NCI-H1417 treated with DMSO at 0.1 percent for 48 hours (cell line): ENCODE measurements at places on chromosomes 5 and 9.
A peak's percentile ranks its signal among the peaks of the same experiment; 100 is the strongest.

- no peak for DNase-seq
Measured at GRCh38 chr5:173567548-173567947, 48.9 kb downstream of the BOD1 start.

DNA sequence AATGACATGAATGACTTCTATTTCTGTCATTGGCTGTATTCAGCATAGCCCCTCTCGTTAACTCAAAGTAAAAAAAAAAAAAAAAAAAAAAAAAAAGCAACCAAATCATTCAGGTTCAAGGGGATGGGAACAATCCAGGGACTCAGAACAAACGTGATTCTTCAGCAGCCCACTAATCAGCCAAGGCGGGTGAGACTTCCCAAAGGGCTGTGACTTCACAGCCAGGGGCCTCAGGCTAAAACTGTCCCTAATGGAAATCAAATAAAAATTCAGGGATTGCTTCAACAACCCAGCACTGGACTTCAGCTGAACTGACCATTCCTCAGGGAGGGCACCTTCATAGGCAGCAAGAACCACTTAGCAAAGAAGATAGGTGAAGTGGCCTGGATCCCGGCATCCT is 86.2 kb upstream of the FAM169A start:
- no peak for DNase-seq

GRCh38 chr5:112232667-112233066 is 186.4 kb downstream of the EPB41L4A start:
- DNase-seq: no peak

- no peak for DNase-seq
Measured at GRCh38 chr9:14198047-14198840, 115.7 kb downstream of the NFIB start.

DNA sequence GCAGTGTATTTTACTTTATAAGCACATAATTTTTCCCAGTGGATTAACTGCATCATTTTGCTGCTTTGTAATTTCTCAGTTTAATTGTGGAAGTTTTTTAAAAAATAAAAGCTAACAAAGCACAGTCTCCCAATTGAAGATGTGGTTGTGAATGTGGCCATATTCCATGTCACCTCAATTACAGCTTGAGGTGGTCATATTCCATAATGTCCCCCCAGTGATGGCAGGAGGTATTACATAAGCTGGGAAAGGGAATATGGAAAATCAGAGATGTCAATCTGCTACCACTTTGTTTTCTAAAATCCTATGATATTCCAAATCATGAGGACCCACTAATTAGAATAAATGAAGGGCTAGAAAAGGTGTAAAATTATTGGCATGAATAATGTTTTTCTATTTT is 1672.0 kb upstream of the CDH9 start:
- DNase-seq: no peak

DNA sequence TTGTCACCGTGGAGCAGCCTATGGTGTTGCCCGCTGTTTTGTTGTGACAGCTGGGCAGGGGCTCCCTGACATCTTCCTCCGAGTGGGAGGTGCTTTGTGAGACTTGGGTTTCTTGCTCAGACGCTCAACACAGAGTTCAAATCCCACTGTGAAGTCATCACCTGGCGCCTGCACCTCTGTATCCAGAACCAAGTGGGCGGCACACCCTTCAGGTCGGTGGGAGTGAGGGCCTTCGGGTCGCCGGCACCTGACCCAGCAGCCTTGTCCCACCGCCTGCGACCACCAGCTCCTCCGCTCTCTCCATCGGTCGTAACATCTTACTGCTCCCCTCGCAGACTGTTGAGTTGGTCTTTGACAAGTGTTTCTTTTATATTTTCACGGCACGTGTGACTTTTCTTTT is 37.6 kb upstream of the EXOC3 start:
- no peak for DNase-seq

DNA sequence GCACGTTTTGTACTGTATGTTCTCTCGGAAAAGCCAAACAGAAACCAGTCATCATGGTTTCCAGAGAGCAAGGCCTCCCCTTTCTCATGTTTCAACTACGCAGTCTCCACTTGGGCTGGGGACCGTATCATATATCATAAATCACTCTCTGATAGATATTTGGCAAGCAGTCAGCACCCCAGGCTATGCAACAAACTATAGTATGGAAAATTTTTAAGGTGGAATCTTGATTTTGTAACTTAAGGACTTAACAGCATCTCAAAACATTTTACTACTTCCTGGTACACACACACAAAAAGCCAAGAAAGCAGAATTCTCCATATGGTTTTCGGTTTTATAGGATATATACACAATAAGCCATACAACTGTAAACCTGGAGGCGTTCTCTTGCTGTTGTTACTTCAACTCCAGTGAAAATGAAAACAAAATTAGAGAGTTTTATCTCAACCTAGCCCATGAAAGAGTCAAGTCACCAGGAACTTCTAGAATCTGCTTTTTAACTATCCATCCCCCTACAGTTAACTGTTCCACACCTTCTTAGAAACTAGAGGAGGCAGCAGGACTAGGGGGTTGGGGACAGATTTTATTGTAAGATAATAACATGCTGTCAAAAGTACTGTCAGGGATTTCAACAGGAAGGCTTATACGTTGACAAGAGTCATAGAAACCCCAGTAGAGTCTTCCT is 283.4 kb downstream of the NFIB start:
- no peak for DNase-seq

DNA sequence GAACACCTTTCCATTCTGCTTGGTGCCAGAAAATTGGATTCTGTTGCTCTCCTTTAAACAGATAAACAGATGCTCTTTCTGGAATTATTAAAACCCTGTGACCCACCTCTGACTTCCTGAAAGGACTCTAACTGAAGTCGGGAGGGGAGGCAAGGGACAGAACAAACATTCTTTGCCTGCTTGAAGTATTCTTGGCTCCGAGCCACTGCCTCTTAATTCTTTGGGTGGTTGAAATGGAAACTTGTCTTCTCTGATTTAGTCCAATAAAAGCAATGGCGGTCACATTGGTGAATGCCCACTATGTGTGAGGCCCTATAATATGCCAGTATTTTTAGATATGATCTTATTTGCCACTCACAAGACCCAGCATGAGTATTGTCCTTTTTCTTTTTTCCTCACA is 236.8 kb downstream of the SLIT3 start:
- DNase-seq: no peak

DNA sequence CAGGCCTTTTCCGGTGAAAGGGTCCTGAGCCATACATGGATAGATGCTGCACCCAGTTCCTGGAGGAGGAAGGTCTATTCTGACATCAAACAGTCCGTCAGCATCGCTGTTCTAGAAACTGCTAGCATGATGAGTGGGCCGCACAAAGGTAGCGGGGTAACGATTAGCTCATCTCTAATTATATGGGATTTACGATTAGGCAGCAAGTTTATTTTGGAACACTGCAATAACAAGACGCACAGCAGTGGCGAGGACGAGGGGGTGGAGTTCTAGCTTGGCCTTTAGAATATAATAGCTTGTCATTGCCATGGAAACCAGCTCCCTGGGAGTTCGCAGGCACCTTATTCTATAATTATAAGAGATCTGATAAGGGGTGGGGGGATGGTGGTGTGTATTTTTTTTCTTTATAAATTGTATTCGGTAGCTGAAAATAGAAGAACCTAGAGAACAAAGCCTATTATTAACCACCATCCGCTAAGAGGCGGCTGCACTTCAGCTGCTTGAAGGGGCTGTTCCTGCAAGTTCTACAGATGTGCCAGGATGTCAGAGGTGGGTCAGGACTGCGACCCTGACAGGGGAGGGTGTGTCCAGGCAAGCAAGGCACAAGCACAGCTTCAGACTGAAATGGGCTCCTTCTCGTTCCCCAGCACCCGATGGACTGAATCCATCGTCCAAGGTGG is 311.0 kb downstream of the AGTPBP1 start:
- DNase-seq: peak; percentile 91

DNA sequence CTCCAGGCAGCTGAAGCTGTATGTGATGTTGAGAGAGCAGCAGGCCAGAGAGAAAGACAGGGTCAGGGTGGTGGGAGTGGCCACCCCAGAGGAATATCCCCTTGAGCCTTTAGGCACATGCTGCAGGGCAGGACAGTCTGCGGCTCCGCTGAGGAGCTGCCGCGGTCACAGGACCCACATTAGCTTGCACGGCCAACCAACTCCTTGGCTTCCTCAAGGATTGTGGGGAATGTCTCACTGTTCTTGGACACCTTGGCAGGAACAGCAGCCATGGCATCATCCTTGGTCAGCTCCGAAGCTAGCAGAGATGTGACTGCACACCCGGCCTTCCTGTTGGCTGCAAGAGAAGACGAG is 27.8 kb downstream of the PCDHGC5 start:
- no peak for DNase-seq

- DNase-seq: no peak
Measured at GRCh38 chr5:172931001-172931536, 28.2 kb upstream of the RPL26L1 start.

DNA sequence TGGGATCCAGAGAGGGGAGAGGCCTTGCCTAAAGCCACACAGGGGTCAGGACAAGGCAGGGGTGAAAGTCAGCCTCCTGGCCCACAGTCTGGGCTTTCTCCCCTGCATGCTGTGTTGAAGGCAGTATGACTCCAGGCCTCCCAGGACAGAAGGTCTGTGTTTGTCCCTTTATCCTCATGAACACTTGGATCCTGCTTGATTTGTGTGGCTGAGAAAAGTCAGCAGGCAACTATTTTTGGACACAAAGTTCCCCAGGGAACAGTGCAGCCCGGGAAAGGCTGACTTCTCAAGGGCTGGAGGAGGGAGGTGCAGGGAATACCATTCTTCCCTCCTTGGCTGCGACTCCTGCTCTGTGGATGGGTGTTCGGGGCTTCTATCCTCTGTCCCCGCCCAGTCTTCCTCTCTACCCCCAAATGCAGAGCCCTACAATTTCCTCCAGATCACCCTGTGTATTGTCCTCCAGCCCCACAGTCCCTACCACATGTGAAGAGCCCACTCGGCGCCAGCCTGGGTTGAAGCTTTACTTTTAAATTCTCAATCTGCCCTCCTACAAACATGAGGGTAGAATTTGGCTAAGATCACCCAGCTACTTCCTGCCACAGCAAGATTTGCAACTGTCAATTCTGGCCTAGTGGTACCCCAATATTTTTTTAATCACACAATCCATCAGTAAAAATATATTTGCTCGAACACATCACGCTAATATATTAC is 4.1 kb downstream of the AKNA start:
- DNase-seq: no peak

- no peak for DNase-seq
Measured at GRCh38 chr9:131728546-131728910, 11.3 kb downstream of the RAPGEF1 start.

- DNase-seq: no peak
Measured at GRCh38 chr5:142680605-142681259, 5.2 kb downstream of the FGF1 start.

DNA sequence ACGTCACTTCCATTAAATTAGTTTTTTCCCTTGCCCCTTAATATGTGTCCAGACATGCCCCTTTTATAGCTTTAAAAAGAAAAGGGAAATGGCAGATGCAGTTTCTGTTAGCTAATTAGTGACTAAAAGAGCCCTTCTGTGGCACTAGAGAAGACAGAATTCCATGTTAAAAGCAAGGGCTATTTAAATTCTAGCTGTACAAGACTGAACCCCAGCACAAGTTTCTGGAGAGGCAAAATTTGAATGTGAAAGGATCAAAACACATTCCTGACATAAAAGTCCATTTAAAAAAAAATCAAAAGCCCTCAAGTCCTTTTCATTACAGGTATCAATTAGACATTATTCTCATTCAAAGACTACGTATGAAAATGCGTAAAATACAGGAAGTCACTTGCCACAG is 78.7 kb downstream of the HAPLN1 start:
- no peak for DNase-seq

- no peak for DNase-seq
Measured at GRCh38 chr5:148454576-148454975, 70.8 kb downstream of the FBXO38 start.

DNA sequence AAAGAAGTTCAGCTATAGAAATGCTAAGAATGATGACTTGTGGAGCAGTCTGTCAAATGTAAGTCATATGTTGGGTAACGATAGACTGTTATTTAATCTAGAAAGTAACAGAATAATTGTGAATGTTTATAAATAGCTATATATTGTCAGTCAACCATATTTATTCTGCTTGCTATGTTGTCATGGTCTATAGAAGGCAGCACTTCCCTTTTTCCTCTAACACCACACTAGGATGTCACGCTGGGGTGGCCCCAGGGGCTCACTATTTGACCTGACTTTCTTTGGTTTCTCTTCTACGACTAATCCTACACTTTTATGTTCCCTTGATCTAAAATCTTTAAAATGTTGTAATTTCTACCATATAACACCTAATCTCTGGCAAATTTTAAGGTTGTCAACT is 20.5 kb downstream of the ERAP2 start:
- DNase-seq: no peak

- DNase-seq: no peak
Measured at GRCh38 chr9:98008764-98009163, 25.6 kb downstream of the ANP32B start.

DNA sequence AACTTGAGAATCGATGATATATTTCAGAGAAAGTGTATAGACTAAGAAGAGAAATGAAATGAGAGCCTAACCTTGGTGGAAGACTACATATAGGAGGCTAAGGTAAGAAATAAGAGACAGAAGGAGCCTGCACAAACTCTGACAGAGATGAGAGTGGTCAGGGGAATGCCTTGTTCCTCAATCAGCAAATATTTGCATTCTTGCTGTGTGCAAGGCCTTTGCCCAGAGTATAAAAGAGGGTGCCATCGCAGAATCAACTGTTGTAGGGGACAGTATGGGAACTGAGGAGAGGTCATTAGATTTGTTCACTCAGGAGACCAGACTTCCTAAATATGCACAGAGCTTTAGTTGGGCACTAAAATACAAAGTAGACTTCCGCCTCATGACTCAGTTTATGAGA is 137.2 kb downstream of the ATG10 start:
- no peak for DNase-seq

GRCh38 chr5:178237431-178238312 is 5.1 kb upstream of the PHYKPL start:
- no peak for DNase-seq

- no peak for DNase-seq
Measured at GRCh38 chr9:134422301-134423090, 96.2 kb downstream of the RXRA start.

DNA sequence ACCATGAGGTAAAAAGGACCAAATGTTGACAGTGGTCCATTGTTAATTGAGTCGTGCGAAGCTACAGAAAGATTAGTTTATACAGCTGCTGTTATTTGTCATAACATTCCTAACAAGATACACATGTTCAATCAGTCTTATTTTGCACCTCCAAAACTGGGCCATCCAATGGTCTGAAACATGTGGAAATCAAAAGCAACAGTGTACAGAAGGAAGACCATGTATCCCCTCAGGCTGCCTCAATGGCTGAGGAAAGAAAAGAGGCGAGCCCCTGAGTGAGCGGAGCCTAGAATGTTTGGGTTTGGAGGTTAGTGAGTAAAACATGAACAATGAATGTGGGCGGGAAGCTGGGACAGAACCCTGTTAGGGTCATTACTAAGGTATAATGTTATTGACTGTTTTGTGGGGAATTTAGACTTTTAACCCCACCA is 35.6 kb downstream of the NFIB start:
- DNase-seq: no peak
